ENCODE measurements at places on chromosomes 6 and 20. TPM values are rescaled to one million over a fixed set of nuclear protein-coding genes. Genes with fewer than 3 reads are reported as not detected.

The GJA1 gene
- total RNA-seq, result not detected

The AGPAT1 gene
- 48.6 TPM for total RNA-seq

The ZNF335 gene
- total RNA-seq, result 44.8 TPM

The MAK gene
- total RNA-seq, result not detected

GRCh38 chr6:33992191-33992590 is 153.7 kb downstream of the GRM4 start:
- no peak for DNase-seq

DNA sequence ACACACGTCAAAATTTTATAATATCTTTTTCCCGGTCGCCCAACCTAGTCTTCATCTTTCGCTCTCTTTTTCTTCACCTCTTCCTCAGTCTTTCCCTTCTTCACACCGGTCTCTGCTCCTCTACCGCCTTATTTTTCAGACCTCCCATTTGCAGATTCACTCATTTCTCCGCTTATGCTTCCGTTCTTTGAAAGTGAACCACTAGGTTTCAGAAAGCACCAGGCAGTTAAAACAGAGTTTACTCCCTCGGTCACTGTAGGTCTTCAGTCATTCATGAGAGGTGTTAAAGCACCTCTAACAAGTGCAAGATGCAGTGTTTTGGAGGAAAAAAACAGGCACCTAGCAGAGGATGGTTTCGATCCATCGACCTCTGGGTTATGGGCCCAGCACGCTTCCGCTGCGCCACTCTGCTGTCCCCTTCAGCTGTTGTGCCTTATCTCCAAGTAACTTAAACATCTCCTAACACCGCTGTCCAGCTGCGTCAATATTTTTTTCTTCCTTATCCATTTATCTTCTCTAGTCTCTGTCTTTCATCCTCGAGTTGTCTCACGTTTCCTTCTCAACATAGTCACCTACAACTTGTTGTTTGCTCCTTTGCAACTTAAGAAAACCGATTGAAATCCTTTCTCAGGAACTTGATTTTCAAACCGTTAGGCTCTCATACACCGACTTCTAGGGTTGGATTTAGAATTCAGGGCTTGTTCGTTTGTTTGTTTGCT is 119.7 kb upstream of the ZNF184 start:
- peak; percentile 81 for DNase-seq

- no peak for DNase-seq
Measured at GRCh38 chr6:71279321-71279720, 9.3 kb upstream of the OGFRL1 start.

- DNase-seq, result no peak
Measured at GRCh38 chr6:41355952-41356351, 20.5 kb downstream of the NCR2 start.

DNA sequence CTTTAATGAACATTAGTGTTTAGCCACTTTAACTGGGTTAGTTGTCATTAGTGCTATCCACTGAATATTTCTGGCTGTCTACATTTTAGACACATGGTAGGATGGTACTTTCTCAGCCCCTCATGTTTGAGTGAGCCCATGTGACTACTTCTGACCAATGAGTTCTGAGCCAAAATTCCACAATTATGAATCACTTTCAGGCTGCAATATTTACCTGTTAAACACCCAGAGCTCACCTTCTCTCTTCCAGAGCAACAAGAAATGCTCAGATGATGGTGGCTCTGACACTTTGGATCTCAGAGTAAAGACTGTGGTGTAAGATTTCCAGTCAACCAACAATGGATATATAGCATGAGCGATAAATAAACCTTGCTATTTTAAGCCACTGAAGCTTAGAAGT is 24.8 kb downstream of the SPACA1 start:
- DNase-seq, result no peak

DNA sequence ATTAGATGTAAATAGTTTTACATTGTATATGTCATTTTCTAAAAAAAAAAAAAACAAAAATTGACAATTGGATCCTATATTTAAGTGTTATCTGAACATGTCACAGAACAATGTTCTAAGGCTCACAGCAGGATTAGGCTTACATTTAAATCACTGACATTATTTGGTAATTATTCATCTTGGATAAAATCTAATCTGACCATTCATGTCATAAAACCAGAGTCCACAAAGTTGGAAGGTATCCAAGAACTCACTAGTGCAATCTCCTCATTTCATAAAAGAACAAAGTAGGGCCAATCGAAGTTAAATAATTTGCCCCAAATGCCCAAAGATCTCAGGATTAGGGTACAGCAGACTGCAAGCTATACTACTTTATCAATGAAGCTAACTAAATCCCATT is 73.0 kb downstream of the PDSS2 start:
- peak; percentile 37 for DNase-seq

DNA sequence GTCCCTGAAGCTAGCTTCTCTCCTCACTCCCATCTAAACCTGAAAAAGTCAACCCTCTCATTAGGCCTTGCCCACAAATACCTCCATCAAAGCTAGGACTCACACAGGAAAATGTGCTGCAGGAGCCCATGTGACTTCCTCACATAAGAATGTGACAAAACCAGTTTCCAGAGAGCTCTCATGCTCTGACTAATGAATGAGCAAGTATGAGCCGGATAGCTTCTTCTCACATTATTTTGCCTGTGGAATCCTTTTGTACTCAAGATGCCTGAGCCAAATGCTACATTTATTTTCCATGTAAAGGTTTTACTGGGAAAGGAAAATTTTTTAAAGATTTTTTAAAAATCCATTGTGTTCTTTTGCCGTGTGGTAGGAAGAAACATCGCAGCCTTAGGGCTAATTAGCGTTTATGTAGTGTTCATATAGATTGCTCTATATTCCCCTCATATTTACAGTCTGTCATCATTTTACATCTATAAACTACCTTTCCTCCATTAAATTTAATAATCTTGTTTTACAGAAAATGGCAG is 68.6 kb upstream of the CCN6 start:
- peak; percentile 91 for DNase-seq

DNA sequence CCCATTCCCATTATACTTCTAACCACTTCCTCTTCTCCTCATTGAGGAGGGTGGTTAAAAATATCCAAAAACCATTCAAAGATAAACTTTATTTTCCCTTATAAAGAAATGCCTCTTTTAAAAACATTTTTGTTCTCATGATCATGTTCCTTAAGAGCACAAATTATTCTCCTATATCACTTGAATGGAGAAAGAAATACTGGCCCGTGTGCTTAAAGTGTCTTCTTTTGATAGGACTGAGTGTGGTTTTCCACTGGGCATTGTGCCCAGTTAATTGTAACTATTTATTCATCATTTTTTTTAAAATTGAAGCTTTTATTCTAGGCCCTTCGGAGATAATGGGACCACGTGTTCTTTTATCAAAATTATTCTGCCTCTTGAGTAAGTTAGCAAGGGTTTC is 871.5 kb downstream of the QKI start:
- no peak for DNase-seq

- no peak for DNase-seq
Measured at GRCh38 chr20:48308232-48308781, 519.5 kb downstream of the PREX1 start.

DNA sequence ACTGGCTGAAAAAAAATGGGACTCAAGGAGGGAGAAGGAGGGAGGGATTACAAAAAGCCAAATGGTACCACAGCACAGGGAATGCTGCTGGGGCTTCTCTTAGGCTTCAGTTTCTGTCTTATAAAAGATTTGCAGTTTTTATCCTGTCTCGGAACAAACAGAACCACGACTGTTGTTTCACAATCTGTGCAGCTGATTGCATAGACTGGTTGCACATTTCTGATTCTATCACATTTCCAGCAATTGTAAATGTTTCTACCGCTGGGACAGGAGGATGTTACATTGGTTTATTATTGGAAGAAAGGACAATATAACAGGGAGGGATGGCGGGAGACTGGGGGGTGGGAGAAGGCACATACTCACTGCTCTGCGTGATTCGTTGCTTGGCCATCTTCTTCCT is 73.5 kb upstream of the ARID1B start:
- no peak for DNase-seq

DNA sequence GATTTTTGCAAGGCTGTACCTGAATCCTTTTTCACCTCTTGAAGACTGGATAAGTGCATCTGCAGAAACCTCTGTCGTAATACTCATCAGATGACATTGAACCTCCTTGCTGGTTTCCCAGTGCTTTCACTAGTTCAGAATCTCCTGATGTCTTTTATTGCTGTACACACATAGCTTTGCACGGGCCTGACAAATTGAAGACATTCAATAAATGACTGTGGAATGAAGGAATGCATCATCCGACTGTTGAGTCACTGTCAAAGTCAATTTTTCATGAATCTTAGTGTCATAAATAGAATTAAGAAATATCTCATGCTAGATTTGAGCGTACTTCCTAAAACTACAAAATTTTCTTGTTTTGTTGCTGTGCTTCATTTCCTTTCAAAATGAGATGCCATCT is 598.2 kb upstream of the MAP3K7 start:
- no peak for DNase-seq

GRCh38 chr6:145047891-145048290 is 687.4 kb downstream of the EPM2A start:
- no peak for DNase-seq

DNA sequence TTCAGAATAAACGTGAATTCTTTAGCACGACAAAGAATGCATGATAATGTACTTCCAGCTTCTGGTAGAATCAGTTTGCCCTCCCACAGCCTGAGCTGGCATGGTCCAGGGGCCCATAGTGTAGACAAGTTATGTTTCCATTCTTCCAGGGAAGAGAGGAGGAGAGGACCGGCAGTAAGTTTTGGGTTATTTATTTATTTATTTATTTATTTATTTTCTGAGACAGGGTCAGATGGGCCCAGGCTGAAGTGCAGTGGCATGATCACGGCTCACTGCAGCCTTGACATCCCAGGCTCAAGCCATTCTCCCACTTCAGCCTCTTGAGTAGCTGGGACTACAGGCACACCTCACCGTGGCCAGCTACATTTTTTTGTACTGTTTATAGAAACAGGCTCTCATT is 4.7 kb downstream of the GABRR1 start:
- no peak for DNase-seq

GRCh38 chr6:5665173-5665572 is 341.6 kb downstream of the NRN1 start:
- DNase-seq, result no peak

DNA sequence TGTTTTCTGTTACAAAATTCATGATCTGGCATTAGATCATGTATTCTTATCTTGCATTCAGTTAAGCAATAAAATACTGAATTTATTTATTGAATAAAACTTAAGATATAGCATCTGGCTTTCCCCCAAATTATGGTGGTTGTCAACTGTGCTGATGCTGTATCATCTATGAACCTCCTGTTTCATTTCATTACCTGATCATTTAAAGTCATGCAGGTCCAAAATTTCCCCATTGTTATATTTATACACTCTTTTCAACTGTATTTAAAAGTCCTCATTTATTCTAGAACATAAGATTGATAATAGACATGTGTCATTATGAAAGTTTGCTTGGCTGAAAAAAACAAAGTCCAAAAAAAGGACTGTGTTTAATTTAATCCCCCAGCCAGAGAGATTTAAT is 627.4 kb upstream of the ADGRB3 start:
- no peak for DNase-seq

DNA sequence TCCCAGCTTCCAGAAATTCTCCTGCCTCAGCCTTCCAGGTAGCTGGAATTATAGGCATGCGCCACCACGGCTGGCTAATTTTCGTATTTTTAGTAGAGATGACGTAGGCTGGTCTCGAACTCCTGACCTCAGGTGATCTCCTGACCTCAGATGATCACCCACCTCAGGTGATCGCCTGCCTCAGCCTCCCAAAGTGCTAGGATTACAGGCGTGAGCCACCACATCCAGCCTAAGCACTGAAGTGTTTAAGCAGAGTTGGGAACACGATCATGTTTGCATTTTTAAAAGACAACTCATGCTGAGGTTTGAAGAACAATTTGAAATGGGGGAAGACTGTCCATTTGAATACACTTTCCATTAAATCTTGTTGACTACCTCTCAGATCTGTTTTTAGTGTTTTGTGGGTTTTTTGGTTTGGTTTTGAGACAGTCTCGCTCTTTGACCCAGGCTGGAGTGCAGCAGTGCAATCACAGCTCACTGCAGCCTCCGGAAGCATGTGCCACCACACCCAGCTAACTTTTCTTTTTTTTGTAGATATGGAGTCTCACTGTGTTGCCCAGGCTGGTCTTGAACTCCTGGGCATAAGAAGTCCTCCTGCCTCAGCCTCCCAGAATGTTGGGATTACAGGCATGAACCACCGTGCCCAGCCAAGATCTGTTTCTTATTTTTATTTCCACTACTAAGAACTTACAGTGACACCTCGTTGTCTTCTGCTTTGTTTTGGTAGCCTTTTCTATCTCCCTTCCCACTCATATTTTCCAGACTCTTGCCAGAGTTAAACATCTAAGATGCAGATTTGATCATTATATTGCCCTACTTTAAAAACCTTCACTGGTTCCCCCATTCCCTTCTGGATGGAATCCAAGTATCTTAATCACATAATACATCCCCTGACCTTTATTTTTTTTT is 5.5 kb downstream of the CASP8AP2 start:
- no peak for DNase-seq
